ENCODE measurements at places on chromosomes 2 and 18.

GRCh38 chr18:35782926-35783325 is 189.6 kb upstream of the RMP24 start:
- no peak for DNase-seq

DNA sequence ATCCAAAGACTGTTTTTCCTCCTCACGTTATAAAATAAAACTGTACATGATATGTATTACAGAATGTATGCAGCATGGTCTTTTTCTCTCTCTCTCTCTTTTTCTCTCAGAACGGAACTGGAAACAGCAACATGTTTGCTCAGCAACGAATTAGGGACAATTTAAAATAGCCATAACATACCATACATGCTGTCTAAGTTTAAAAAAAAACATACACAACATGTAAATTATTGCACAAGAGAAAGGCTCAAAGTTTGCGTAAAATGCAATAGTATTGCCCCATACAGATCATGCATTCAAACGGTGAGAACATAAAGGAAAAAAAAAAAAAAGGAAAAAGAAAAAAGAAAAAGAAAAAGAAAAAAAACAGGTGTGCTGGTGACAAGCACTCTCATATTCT is 93.6 kb downstream of the BCL11A start:
- DNase-seq, result no peak

- DNase-seq, result no peak
These were observed 36.9 kb downstream of the NCKAP5 start for GRCh38 chr2:133531382-133531781.

DNA sequence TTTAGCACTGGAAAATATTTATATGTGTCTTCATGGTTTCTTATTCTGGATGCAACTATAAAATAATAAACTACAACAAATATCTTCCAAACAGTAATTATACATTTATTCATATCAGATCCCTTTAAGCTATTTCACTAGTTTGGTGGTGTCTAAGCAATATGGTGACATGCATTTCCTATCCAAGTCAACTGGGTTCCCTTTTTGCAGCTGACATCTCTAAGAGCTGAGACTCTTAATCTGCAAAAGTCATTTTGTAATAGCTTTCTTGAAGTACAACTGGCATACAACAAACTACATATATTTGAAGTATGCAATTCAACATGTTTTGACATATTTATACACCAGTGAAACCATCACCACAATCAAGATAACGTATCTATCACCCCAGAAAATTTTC is 59.9 kb upstream of the SLC1A4 start:
- no peak for DNase-seq

DNA sequence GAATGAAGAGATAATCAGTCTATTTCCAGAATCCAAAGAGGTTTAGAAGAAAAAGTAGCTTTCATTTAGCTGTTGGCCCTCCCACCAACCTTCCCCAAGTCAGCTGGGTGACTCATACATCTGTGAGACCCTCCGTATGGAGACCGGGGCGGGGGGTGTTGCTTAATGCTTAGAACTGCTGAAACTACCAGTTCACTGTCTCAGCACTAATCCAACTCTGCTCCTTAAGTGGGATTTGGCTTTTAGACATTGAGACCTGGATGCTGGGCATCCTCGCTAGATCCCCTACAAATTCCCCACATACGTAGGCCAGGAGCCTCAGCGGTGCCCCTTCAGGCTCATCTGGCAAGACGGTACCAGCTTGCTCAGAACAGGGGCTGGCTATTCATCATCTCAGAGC is at the start of gene SAG:
Gene SAG (plus strand): TSS at position 252 of the 400 bp plus-strand sequence. CDS start 1,374 bp downstream, outside the sequence.
- DNase-seq, result no peak

- no peak for DNase-seq
These were observed 25.3 kb downstream of the BABAM2 start for GRCh38 chr2:27915874-27916273.

- DNase-seq, result no peak
These were observed 16.4 kb upstream of the STARD7 start for GRCh38 chr2:96225016-96225533.

DNA sequence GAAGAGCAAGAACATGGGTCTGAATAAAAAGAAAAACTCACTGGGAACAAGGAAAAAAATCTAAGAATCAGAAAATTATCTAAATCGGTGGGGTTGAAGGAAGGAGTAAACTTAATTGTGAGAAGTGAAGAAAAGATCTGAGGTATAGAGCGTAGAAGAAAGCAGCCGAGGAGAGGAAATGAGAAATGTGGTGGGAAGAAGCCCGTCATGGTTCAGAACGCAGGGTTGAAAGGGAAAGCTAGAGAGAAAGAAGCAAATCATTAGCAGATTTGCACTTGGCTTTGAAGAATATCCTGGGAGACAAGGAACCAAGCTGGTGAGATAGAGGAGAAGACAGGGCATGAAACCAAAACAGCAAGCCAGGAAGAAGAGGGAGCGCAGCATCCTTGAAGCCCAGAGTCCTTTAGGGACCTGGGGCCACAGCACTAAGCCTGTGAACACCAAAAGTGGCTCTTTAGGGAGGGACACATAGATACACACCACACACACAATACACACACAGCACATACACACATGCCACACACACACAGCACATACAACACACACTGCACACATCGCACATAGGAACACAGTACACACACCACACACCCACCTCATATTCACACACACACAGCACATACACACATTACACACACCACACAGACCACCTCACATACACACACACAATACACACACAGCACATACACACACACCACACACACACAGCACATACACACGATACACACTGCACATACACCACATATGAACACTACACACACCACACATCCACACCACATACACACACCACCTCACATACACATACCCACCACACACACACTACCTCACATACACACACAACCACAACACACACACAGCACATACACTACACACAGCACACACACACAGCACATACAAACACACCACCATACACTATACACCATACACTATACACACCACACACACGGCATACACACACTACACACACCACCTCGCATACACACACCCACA is 274.6 kb downstream of the ETAA1 start:
- no peak for DNase-seq

- DNase-seq, result no peak
These were observed 64.0 kb upstream of the STK39 start for GRCh38 chr2:168311261-168311910.

DNA sequence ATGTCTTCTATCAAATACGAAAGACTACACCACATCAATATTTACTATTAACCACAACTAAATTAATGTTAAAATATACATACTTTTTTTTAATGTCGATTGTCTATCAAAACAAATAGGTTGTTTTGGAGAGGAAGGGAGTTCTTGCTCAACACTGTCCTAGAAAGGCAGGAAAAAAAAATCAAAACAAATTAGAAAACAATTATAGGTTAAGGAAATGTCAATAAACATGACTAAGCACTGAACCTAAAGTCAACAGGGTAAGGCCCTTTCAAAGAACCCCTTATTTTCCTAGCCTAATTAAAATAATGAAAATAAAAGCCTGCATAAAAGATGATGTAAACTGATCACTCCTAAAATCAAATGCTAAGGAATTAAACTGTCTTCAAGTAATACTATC is 2.8 kb downstream of the CEP76 start:
- no peak for DNase-seq

- DNase-seq, result no peak
These were observed 26.2 kb upstream of the PMAIP1 start for GRCh38 chr18:59873641-59874040.

GRCh38 chr18:48310999-48311398 is 98.2 kb downstream of the ZBTB7C start:
- DNase-seq, result no peak

- no peak for DNase-seq
These were observed 409.6 kb upstream of the TMEFF2 start for GRCh38 chr2:192604295-192604694.

DNA sequence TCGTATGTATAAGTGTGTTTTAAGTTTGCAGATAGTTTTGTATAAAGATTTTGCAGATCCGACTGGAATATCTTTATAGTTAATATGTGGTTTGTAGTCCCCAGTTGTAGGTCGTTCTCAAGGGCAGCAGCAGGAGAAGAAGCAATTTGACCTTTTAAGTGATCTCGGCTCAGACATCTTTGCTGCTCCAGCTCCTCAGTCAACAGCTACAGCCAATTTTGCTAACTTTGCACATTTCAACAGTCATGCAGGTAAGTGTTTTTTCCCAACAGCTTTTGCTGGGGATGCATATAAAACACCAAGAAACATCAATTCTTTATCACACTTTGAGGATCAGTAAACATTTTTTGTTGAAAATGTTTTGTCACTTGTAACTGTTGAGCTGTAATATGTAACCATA is 52.7 kb downstream of the AGFG1 start:
- DNase-seq, result no peak

GRCh38 chr2:179939259-179939658 is 67.8 kb downstream of the CWC22 start:
- no peak for DNase-seq

GRCh38 chr2:94861308-94862152 is 9.7 kb upstream of the TEKT4 start:
- DNase-seq, result no peak

DNA sequence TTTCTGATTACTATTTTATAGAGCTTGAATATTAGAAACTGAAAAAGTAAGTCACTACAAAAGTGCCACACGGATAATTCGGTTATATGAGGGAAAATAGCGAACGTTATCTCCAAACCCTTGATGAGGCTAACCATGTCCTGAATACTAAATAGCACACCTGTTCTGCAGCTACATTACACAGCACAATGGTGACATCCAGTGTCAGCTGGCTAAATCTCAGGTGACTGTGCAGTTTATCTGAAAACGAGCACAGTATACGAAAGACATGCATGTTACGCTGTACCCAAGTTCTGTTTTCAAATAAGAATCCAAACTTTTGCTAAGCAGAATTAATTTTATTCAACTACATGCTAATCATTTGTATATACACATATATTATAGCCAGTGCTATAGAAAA is 9.0 kb downstream of the CCDC68 start:
- no peak for DNase-seq

- no peak for DNase-seq
These were observed 59.6 kb downstream of the TRPM8 start for GRCh38 chr2:233976690-233977294.

DNA sequence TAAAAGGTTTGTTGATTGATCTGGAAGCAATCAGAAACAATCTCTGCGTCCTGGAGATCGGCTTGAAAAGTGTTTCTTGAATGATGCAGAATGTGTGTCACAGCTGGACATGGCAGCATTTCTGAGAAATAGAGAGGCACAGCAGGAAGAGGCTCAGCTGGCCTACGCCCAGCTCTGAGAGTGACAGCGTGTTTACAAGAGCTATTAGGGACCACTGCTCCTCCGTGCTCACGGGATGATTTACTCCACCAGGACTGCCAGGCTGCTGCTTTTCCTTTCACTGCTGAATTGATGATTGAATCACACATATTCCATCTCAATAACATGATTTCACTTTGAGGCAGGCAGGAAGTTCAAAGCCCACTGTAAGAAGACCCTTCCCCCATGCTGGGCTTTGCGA is 62.8 kb downstream of the GALNT14 start:
- no peak for DNase-seq

DNA sequence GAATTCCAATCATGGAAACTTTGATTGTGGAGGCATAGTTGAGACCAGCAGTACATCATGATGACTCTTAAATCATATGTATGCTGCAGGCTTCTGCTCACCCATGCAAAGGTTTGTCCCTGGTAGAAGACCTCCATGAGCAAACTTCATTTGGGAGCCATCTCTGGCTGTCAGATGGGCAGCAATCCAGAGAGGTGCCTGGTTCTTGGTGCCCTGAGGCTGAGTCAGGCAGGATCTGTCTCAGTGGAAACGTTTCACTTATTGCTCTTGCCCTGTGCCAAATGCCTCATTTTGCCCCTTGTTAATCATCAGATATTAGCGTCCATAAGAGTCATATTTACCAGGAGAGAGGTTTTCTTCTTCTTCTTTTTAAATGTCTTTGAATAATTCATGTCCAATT is 151.5 kb upstream of the CELF4 start:
- no peak for DNase-seq

GRCh38 chr2:186348200-186348599 is 137.9 kb upstream of the ZC3H15 start:
- no peak for DNase-seq

DNA sequence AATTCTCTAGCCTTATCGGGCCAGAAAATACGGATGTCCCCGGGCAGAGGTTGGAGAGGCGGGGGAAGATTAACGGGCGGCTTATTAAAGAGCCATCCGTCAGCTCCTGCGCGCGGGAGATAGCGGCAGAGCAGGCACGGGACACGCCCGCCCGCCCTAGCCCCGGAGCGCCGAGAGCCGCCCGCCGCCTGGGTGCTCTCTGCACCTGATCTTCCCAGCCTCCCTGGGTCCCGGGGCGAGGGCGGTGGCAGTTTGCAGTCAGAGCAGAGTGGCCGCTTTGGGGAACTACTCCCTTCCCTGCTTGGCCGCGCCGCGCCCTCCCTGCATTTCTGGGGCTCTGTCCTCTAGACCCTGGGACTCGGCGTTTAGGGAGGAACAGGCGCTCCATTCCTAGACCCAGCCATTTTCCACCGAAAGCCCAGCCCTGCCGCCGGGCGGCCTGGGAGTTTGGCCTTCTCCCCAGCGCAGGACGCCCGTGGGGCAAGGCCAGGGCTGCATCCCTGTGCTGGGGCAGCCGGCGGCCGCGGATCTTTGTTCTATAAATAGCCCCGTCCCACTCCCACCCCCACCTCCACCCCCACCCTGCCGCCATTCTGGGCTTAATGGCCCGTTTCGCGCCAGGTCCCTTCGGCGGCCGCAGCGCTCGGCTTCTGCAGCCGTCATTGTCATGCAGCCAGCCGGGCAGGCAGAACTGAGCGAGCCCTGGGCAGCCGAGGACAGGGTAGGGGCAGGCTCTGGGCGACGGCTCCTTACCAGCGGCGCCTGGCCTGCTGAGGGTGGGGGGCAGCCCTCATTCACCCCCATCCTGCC is 6.6 kb downstream of the GAD1 start:
- no peak for DNase-seq

DNA sequence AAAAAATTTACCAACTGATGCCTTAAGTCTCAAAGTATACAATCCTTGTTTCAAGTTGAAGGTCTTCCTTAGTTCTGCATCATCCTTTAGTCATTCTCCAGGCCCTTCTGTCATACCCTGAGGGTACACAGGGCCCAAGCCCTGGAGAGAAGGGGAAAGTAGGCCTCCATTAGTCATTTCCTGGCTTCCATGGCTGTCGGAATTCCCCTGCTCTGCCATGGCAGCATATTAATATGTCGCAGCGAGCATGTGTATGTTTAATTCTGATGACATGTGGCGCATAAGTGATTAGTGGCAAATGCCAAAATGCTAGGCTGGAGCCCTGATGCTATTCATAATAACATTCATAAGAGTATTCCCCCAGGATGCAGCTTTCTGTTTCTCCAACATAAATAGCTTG is 22.1 kb downstream of the GPR39 start:
- no peak for DNase-seq

GRCh38 chr2:187078297-187078696 is 229.3 kb upstream of the ZSWIM2 start:
- DNase-seq, result no peak

- no peak for DNase-seq
These were observed 422.7 kb upstream of the TNP1 start for GRCh38 chr2:217282531-217282930.

DNA sequence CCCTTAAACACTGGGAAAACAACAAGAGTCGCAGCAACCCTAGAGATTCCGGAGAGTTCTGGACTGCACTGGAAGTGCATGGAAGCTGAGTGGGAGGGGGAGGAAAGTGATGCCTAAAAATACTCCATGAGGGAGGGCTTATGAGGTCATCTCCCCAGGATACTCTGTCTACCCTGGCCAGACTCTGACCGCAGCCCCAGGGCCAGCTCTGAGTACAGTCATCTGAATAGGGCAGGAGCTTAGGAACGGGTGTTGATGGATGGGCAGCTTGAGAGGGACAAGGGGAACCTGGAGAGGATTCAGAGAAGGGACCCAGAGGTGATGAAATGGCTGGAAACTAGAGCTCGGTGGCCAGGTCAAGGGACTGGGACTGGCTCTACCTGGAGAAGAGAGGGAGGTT is 79.3 kb upstream of the IGFBP5 start:
- DNase-seq, result no peak
